Neural crest cell (in vitro differentiated cells): ENCODE measurements at places on chromosomes 4 and X.

- no peak for DNase-seq
These were observed 567.8 kb downstream of the GBA3 start for GRCh38 chr4:23260511-23260910.

GRCh38 chr4:146155152-146155724 is 20.3 kb upstream of the LSM6 start:
- DNase-seq, result no peak

DNA sequence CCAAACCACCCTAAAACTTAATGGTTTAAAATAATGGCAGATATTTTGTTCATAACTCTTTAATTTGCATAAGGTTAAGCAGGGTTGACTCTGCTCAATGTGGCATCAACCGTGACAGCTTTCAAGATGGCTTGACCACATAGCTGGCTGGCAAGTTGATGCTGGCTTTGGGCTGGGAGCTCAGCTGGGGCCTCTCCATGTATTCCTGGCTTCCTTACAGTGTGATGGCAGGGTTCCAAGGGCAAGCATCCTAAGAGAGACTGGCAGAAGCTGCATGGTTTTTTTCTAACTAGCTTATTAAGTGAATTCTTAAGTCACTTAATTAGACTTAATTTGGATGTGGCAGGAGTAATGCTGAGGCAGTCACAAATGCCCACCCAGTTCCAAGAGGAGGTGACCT is 4.5 kb downstream of the RP2 start:
- DNase-seq, result no peak

DNA sequence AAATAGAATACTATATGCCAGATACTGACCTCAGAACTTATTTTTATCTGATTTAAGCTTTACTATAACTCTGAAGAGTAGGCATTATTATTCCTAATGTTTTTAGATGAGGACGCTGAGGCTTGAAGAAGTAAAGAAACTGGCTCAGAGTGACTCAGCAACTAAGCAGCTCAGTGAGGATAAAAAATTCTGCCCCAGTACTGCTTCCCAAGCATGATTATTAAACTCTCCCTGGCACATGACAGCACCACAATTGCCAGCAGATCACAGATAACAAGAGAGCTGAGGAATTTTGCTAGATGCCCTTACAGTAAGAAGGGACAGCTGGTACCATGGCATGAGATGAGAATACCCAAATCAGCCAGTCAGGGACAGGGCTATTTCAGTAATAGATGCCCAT is 219.4 kb downstream of the NKX6-1 start:
- DNase-seq, result no peak

DNA sequence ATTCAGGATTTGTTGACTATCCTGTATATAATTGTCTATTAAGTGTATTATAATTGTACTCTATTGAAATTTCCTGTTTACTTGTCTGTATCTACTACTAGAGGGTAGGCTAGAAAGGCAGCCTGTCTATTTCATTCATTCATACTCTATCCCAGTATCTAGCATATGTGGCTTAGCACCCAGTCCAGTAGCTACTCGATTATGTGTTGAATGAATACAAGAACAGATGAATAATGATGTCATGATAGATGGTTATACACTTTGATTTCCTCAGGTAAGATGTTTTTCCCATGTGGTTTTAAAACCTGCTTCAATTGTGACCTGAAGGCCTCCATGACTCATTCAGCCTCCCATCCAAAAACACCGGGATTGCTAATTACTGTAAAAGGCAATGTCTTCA is 68.0 kb downstream of the IL21 start:
- no peak for DNase-seq

DNA sequence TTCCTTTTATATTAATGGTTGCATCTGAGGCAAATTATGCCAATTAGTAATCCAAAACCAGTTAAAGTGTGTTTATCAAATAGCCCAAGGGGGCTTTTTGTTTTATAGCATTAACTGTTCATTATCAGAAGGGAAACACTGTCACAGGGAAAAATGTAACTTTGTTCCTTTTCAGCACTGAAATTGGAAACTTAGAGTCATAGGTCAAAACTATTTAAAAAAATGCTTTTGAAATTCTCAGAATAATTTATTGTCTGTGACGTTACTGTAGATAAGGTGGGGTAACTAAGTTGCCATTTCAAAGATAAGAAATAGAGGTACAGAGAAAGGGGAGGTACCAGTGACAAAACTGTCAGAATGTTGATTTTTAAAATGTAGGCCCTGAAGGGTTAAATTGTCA is 129.3 kb downstream of the AKAP4 start:
- DNase-seq, result no peak

DNA sequence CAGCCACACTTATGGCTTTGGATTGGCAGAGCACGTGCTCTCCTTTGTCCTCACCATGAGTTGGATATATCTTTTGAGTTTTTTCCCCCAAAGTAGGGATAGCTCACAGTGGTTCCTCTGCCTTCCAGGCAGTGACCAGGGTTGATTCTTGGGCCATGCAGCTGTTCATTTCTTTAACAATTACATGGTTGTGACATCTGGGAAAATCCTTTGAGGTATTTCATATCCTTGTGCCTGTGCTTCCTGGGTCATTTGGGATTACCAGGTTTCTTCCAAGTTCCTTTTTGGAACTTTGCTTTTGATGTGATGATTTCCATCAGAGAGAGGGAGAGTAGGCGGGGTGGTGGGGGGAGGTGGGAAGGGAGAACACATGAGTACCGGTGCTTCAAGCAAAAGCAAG is 15.6 kb downstream of the BCORL1 start:
- no peak for DNase-seq

- DNase-seq, result no peak
These were observed 328.9 kb upstream of the TAPT1 start for GRCh38 chr4:16555156-16555555.

GRCh38 chrX:46929439-46930261 is 17.4 kb downstream of the JADE3 start:
- no peak for DNase-seq

- DNase-seq, result no peak
These were observed at the start of gene DNASE1L1 for GRCh38 chrX:154409222-154409871. TSS of gene DNASE1L1 (minus strand) at chrX:154409254. CDS start at chrX:154405568, 3,686 bp downstream.

- no peak for DNase-seq
These were observed 96.1 kb downstream of the KDR start for GRCh38 chr4:55029321-55029720.

- no peak for DNase-seq
These were observed 20.9 kb upstream of the PLAC1 start for GRCh38 chrX:134679221-134679620.
